NCI-H446 (cell line): ENCODE measurements at places on chromosomes 6 and 20.

DNA sequence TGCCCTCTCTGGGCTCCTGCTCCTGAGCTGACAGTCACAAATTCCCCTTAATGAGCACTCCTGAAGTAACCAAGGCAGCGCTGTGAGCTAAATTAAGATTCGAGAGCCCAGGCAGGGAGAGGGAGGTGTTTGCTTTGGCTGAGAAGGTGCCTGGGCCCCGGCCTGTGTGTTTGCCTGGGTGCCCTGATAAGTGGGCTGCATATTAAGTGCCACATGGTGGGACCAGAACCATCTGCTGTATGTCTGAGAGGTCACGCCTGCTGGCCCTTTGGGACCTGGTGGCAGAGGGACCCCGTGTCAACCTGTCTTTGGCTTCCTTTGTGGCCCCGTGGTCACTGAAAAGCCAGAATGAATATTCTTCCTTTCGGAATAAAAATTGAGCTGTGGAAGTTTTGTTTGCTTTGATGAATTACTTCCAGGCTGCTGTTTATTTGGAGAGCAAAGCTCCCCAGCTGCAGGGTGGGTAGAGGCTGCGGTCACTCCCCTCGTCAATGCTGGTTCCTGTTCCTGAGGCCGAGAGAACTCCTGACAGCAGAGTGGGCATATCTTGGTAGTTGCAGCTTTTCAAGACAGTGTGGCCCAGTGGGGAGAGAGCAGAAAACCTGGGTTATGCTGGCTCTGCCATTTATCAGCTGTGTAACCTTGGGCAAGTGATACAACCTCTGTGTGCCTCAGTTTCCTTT, 17.5 kb upstream of the KCNK16 start:
- DNase-seq = peak; percentile 87

DNA sequence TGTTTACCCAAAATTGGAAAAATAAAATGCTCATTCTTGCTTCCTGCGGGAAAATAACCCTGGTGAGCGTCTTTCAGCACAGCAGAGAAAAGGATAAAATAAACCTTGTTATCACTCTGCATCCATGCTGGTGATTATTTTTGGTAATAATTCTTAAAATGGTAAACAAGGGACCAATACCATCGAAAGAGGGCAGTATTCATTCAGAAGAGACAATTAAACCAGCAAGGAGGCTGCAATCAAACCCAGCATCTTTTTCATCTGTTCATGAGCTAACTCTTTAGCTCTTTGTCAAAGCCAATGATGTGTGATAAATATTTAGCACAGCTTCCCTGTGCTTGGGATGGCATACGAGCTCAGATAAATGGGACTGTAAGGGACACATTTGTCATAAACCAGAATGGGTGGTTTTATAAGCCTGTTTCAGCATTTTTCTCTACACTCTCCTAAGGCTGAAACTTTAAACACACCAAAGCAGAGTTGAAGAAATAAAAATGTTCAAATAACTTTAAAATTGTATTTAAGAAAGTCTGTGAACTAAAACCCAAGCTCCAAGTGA, 34.4 kb downstream of the CDH26 start:
- no peak for DNase-seq

GRCh38 chr6:8900056-8900455, 464.7 kb upstream of the SLC35B3 start:
- no peak for DNase-seq

DNA sequence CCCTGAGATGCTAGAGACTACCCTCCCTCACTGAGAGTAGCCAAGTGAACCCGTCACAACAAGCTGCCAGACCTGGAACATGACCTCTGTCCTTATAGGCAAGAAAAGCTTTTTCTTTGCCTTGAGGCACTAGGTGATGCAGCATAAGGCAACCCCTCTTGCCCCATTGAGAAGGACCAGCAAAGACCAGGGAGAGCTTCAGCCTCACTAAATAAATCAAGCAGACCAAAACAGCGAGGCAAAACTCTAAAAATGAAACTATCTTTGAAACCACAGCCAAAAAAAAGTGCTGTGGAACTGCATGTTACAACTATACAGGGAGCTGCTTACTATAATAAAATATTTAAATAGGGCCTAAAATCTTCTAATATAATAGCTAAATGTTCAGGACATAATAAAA, 62.6 kb upstream of the FAM83B start:
- DNase-seq = no peak

DNA sequence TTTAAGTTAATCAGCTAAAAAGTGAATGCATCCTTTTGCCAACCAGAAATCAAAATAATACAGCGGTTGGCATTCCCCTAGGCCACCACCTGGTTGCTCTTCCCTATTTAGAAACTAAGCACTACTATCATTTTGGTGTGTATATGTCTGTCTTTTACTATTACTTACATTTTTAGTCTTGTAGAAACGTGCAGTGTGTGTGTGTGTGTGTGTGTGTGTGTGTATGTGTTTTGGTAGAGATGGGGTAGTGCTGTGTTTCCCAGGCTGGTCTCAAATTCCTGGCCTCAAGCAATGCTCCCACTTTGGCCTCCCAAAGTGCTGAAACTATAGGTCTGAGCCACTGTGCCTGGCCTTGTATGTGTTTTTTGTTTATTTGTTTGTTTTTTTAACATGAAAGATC, 27.4 kb downstream of the MYO6 start:
- no peak for DNase-seq

GRCh38 chr6:128364766-128365519, 155.5 kb downstream of the PTPRK start:
- DNase-seq = no peak

DNA sequence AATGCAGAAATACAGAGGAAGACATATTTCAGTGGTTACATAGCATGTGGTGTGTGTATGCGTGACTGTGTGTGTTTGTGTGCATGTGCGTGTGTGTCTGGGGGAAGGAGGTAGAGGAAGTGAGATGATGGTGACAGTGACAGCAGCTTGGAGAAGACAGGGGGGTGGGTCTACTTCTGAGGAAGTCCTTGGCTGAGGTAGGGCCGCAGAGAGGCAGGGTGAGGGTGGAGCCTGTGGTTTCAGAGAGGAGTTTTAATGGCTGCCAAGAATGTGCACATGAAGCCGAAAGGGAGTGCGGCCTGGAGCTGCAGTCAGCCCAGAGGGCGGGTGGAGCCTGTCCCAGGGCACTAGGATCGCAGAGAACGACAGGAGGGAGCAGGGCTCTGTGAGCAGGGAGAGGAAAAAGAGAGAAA, 22.7 kb upstream of the RNF24 start:
- DNase-seq = no peak

GRCh38 chr6:22580337-22580736, 11.0 kb downstream of the HDGFL1 start:
- DNase-seq = no peak

DNA sequence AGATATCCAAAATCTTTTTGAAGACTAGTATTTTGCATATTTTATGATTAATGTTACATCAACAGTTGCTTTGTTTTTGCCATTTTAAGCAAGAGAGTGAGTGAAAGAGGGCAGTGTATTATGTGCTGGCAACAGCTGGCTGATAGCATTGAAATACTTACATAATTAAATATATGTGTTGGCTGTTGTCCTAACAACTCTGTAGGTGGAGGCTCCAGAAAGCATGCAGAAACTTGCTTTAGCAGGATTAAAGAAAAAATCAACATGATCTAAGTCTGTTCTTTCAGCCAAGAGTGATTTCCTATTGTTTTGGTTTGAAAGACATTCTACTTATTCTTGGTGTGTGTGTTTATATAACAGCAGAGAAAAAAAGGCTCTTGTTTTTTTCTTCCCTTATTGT, 127.5 kb downstream of the CDKAL1 start:
- peak; percentile 77 for DNase-seq

- DNase-seq = no peak
Measured at GRCh38 chr6:51531623-51532022, 555.8 kb downstream of the PKHD1 start.

DNA sequence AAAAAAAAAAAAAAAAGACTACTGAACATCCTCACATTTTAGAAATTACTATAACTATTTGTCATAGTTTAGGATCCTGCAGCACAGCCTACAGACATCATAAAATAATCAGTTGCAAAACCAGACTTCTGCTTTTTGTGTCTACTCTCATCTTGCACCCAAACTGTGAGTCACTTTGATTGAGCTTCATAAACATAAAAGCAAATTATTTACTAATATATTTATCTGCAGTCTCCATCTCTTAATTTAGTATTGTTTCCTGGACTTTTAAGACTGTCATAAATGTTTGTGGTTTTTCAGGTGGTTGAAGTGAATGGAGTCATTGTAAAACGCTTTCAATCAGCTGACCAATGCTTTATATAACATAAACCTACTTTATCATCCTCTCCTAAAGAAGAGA, 14.8 kb upstream of the CALHM6 start:
- no peak for DNase-seq

GRCh38 chr6:112249489-112249888, 4.9 kb downstream of the LAMA4 start:
- DNase-seq = no peak

- no peak for DNase-seq
Measured at GRCh38 chr6:163529605-163530004, 115.1 kb downstream of the QKI start.

GRCh38 chr6:30824698-30825097, 59.6 kb upstream of the DDR1 start:
- no peak for DNase-seq

- no peak for DNase-seq
Measured at GRCh38 chr20:60632391-60633262, 619.4 kb upstream of the CDH4 start.

- DNase-seq = no peak
Measured at GRCh38 chr6:169953686-169954085, 202.3 kb downstream of the ERMARD start.

- no peak for DNase-seq
Measured at GRCh38 chr6:125927761-125928160, 28.8 kb upstream of the HINT3 start.
